Stimulated activated CD8-positive, alpha-beta memory T cell treated with anti-CD3 and anti-CD28 coated beads, Interleukin-4, amount 100 ng/mL, for 1 hour (primary cell): ENCODE measurements at places on chromosomes 1 and 21.

GRCh38 chr1:204889681-204890383 lies 19.2 kb downstream of the NFASC start:
- no peak for DNase-seq

DNA sequence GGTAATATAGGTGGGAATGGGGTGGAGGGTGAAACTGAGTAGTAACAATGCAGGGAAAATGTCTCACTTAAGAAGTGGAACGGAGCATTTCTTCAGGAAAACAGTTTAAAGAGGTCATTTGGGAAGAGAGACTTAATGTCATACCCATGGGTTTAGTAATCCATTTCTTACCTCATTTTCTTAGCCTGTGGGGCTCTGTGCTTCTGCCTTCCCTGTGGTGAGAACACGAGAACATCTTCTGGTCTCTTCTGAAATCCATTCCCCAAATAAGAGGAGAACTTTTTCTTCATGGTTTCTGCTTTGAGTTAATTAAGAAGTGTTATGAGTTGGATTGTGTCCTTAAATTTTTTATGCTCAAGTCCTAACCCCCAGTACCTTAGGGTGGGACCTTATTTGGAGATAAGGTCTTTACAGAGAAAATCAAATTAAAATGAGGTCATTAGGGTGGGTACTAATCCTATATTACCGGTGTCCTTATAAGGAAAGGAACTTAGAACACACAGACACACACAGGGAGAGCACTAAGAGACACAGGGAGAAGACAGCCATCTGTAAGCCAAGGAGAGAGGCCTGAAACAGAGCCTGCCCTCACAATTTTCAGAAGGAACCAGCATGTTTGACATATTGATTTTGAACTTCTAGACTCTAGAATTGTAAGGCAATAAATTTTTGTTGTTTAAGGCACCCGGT lies 5.4 kb downstream of the CCDC190 start:
- DNase-seq: no peak

- no peak for DNase-seq
These were observed at the start of gene ANGPTL1 for GRCh38 chr1:178870944-178871343. Gene ANGPTL1 (minus strand): TSS chr1:178871077. CDS start chr1:178865776, 5,301 bp downstream.

DNA sequence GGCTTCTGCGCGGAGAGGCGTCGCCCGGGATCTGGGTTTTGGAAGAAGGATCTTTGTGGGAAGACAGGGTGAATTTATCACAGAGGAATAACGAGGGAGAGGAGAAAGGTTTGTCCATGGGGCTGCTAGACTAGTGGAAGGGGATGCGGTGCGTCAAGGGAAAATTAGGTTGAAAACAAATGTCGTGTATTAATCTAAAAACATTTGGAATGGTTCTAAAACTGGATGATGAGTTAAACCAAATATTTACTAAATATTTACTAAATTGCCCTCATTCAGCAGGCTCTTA lies 647 bp downstream of the RO60 start:
- no peak for DNase-seq

GRCh38 chr1:4690951-4691675 lies 36.7 kb downstream of the AJAP1 start:
- no peak for DNase-seq

DNA sequence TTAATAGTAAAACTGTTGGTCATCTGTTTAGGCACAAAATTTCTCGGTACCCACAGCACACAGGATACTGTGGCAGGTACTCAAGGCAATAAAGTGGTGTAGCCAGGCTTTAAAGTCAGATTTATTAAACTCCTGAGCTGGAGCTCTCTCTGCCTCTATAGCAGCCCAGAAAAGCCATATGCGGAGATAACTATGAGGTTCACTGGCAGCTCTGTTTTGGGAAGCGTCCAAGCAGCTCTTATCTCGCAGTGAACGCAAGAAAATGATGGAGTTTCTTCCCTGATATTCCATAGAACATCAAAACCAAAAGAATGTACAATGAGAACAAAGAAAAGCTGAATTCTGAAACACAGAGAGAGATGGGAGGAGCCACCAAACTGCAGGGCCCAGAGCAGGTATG lies 248.3 kb downstream of the C1orf94 start:
- no peak for DNase-seq

GRCh38 chr21:33849834-33850233 lies 65.8 kb downstream of the ATP5PO start:
- DNase-seq: no peak

DNA sequence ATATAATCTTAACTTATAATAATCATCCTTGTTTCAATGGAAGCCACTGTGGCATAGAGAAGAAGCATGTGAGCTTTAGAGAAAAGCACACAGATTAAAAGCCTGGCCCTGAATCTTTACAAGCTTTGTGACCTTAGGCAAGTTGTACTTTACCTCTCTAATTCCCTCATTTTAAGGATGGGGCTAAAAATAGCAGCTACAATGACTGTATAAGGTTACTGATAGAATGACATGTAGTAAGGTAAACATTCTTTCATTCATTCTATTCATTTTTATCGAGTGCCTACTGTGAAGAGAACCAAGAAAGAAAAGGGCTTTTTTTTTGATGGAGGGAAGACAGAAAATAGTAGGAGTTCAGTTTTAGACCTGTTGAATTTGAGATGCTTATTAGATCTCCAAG lies 25.6 kb downstream of the CDKN2C start:
- DNase-seq: no peak

- no peak for DNase-seq
These were observed 510 bp upstream of the IL10RB start for GRCh38 chr21:33265664-33266049.

DNA sequence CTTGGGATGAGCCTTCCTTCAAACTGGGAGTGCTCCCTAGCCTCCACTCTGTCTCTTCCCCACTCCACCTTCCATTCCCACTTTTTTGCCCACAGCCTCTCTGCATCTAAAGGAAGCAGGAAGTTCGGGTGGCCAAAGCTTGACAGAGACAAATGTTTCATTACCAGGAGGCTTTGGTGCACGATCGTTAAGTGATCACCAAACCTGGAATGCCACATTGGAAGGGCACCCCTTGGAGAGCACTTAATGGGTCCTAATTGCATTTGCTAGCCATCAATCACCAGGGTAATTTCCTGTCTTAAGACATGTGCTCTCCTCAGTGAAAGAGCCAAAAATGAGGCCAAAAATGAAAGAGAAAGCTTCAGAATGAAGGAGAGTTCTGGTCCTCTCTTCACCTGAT lies 206.5 kb downstream of the TNR start:
- DNase-seq: no peak

DNA sequence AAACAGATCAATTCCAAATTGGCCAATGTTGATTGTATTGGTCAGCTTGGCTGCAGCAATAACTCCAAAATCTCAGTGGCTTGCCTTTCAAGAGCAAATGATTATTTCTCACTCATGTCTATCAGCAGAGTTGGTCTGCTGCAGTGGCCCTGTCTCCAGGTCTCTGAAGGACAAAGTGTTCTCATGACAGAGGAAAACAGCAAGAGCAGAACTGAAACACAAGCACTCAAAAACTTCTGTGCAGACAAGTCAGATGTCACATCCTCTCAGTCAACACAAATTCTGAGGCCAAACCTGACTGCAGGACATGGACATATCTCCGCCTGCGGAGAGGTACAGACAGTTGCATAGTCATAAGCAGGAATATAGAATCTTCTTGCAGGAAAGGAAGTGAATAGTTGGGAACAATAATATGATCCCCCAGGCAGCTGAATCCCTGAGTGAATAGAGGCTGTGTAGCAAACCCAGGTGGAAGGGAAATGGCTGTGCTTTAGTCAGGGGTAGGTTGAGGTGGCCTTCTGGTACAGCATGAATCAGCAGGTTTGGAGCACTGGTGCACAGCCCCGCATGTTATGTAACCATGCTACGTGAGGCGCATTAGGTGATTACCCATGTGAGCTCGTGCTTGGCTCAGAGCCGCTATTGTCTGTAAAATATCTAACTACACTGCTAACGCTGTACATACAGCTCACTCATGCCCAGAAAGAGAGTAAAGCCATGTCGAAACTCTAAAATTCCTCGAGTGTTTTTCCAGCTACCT lies 17.1 kb upstream of the UBE2U start:
- DNase-seq: no peak

GRCh38 chr21:45032977-45033710 lies 41.2 kb upstream of the ADARB1 start:
- no peak for DNase-seq

DNA sequence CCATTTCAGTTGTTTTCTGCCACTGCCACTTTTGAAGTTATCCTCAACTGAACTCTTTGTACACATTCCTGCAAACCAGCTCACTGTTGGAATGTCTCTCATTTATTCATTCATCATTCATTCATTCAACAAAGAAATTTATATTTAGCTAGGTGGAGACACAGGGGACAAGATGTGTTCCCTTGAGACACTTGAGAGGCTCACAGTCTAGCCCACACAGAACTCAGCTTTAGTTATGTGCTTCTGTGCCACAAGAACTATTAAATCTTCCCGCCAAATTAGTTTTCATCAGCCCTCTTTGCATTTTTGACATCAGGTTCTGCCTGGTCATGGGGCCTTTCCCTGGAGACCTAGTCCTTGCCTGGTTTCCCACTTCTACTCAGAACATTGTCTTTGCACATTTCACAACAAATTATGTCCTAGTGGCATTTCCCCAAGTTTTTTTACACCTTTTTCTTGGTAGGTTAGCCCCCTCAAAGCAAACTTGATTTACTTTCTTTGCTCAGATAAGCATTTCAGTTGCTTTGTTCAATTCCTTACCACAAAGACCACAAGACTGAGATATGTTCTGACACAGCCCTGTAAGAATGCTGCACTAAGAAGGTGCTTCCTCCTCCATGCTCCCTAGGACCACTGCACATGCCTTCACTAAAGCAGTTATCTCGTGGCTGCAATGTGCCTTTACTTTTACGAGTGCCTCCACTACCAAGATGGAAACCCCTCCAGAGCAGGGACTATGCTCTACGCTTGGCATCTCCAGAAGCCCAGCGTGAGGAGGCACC lies 31.0 kb downstream of the ILDR2 start:
- no peak for DNase-seq

DNA sequence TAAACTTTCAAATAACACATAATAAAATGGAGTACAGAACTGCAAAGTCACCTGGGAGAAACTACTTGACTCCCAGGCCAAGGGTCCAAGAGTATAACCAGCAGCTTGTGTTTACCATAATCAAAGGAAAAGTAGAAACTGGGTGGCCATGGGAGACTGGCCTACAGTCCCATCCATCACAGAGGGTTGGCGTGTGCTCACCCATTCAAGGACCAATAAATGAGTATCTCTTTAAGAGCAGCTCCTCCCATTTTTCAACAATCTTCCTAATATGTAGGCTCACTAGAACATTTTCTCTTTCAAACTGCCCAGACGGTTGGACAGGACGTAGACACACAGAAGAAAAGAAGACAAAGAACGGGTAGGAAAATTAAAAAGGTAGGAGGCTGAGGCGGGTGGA lies at the start of gene FMO3:
FMO3 (plus strand) TSS at position 302 of the 400 bp plus-strand sequence. CDS start 1,754 bp downstream, outside the sequence.
- DNase-seq: no peak

- DNase-seq: no peak
These were observed 5.8 kb upstream of the GTF2B start for GRCh38 chr1:88897070-88897730.

GRCh38 chr1:30313176-30313575 lies 410.2 kb downstream of the MATN1 start:
- no peak for DNase-seq

GRCh38 chr1:240237305-240237721 lies 145.6 kb downstream of the FMN2 start:
- no peak for DNase-seq

- DNase-seq: peak; percentile 1
These were observed 32.5 kb downstream of the XKR8 start for GRCh38 chr1:27992276-27992675.

GRCh38 chr1:14909920-14910460 lies 243.6 kb upstream of the TMEM51 start:
- no peak for DNase-seq

GRCh38 chr1:19700079-19700777 lies 35.6 kb downstream of the HTR6 start:
- no peak for DNase-seq

- peak; percentile 4 for DNase-seq
These were observed 38.4 kb downstream of the SPEN start for GRCh38 chr1:15885701-15886610.

DNA sequence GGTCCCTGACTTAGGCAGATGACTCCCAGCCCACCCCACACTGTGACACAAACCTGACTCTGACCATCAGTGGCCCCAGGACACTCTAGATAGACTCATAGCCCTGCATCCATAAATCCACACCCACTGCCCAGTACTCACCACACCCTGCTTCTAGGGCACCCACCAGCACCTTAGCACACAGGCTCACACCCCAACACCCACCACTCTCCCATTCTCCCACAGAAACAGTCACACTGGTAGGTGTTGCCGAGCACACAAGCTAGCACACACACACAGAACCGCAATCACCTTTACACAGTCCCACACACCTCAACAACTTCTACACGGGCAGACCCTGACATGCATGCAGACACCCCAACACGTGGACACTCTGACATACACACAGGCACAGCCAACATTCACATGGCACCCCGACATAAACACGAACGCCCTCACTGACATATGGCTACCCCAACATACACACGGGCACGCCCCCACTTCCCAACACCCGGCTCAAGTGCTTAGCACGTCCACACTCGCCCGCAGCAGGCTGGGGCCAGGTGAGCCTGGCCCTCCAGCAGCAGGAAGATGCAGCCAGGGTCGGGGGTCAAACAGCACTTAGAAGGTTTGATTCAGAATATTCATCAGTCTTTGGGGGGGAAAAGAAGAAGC lies 105.5 kb upstream of the TARDBP start:
- no peak for DNase-seq

DNA sequence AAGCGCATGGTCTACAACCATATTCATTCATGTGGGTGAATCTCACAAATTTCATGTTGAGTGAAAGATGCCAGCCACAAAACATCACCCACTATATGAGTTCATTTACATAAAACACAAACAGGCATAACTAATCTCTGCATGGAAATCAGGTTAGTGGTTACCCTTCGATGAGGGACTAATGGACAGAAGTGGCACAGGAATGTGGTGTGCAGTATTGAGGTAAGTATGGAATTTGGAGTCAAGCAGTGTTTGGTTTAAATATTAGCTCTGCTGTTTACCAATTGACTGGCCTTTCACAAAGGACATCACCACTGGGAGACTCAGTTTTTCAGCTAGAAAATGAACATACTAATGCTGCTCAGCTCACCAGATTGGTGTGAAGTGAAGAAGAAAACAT lies 24.2 kb downstream of the CCDC185 start:
- DNase-seq: no peak

DNA sequence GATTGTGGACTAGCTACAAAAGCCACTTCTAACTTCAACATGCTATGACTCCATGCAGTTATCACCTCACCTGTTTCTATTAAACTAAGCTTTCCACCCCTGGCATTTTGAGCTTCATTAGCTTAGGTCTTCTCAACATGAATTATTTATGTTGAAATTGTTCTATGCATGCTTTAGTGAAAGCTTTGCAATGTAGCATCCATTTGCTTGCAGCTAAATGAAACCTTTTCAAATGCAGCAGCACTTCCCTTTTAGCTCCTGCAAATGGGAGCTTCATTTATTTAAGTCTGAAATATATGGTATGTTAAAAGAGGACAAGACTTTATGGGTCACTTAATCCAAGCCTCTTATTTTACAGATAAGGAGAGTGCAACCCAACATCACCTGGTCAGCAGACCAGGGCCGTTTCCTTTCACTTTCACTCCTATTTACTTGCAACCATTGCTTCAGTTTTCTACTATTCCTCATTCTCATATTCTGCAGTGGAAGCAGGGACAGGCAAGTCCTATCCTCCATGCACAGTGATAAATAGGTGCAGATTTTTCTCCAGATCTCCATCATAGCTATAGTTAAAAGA lies 56.4 kb upstream of the SAMSN1 start:
- DNase-seq: no peak
